ENCODE measurements at places on chromosomes 2 and 18.

- no peak for DNase-seq
Observed at GRCh38 chr2:202609381-202610145, 25.2 kb upstream of the FAM117B start.

DNA sequence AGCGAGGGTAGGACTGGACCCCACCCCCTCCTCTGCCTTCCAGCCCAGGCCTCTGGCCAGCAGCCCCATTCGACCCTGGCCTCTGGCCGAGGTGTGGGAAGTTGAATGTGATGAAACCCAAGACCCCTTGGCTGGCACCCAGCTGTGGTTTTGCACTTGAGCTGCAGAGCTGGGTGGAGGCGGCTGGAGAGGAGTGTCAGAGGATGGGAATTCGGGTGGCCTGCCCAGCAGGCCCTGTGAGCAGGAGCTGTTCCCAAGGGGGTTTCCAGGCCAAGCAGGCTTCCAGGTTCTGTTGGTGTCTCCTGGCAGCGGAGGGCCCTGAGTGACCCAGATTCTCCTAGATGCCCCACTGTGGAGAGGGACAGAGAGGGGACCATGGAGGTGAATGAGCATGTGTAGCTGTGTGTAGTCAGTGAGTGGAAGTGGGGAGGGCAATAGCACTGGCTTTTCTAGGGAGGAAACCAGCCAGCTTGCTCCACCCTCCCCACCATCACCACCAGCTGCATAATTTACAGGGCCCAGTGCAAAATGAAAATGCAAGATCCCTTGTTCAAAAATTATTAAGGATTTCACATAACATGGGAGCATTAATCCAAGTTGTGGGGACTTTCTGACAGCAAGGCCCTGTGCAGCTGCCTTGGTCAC, 172.2 kb upstream of the HAAO start:
- DNase-seq = peak; percentile 77

DNA sequence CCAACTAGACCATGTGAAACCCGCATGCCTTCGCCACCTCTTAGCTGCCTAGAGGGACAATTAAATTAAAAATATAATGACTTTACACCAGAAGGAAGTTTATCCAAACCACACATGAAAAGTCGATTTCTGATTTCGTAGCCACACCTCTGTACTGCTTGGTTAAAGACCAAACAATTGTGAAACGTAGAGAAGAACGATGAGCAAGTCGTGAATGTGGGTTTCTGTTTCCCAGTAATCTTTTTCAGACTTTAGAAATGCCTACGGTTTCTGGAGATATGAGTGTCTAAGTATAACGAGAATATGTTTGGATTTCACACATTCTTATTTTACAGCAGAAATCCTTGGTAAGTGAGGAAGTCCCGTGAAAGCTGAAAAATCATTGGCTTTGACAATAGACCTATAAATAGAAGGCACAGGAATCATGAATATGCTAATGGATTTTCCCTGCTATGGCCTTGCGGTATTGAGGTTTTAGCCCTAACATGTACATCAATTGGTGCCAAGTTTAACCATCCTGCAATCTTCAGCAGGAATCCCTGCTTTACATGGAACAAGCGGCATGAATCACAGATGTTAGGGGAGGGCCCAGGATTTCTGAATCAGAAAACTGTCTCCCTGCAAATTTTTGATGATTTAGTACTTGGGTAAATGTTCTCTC, 105.6 kb downstream of the TTC32 start:
- DNase-seq = no peak

GRCh38 chr18:3720818-3721545, 271.0 kb downstream of the TGIF1 start:
- no peak for DNase-seq

DNA sequence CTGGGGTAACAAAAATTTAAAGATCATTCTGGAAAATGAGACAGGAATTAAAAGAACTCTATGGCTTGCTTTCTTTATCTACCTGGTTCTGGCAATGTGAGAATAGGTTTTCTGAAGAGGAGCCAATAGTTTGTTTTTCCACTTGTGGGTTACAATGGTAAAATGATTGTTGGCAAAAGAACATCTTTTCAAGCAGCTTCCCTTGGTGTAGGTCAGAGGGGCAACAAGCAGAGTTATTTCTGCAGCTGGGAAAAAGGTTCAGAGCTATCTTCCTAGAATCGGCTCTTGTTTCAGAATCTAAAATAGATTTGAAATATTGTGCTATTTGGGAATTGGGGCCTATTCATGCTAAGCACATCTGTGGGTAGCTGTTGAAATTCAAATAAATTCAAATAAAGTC, 11.5 kb upstream of the TSPYL6 start:
- DNase-seq = no peak

GRCh38 chr2:69200107-69200520, 186.9 kb downstream of the GFPT1 start:
- DNase-seq = no peak

GRCh38 chr2:40550085-40550484, 98.2 kb upstream of the SLC8A1 start:
- no peak for DNase-seq

DNA sequence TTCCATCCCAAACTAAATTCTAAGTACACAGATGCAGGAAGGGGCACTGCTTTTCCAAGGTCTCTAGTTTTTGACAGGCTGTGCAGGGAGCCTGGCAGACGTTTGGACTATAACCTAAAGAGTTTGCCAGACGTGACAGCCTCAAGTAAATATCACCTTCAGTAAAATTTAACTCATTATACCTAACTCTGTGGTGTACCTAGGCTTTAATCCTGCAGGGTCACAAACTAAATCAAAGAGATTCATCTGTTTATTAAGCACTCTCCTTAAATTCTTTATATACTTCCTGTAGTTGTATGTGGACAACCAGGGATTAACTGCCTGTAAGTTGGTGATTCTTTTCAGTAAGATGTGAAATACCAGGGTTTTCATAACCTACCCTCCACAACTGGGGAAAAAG, 92.9 kb downstream of the ACVR1 start:
- no peak for DNase-seq

DNA sequence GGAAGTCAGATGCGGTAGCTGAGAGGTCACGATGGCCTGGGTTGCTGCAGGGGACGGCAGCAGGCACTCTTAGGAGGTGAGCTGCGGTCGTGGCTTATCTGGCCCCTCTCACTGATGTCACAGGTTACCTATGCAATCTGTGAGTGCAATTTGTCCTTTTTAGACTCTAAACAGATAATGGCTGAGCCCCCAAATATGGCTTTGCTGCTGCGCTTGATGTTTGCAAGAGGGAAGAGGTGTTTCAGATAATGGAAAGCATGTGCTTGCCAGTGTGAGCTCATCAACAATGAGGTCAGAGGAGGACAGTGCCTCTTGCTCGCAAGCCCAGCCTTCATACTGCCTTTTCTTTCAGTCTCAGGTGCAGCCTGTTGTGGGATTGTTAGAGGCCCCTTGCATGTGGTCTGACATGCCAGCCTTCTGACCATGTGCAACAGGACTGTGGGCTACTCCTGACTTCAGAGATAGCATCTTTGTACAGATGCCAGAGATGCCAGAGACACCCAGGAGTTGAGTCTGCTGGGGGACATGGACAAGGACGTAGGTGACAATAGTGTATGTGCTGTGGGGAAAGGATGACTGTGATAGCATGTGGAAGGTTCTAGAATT, 151.3 kb downstream of the TANC1 start:
- DNase-seq = peak; percentile 53

GRCh38 chr2:232447638-232448303, 8.2 kb upstream of the ALPI start:
- no peak for DNase-seq

GRCh38 chr2:108267101-108267500, 21.6 kb upstream of the SULT1C2 start:
- no peak for DNase-seq

GRCh38 chr18:50717563-50717962, 102.3 kb downstream of the MRO start:
- no peak for DNase-seq

DNA sequence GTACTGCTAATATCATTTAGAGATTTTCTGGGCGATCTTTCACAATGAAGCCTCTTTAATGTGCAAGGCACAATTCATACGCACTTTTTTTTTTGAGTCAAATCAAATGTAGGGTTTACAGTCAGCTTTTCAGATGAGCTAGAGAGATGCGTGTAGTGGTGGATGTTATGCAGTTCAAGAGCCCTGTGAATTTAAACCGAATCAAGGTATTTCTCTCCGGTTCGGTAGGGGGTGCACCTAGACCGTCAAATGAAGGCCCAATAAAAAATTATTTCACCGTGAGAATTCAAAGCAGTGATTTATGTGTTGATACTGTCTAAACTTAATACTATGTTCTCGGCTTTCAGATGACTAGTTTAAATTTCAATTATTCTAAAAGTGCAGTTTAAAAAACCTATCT, 1.1 kb downstream of the PTH2R start:
- DNase-seq = no peak

DNA sequence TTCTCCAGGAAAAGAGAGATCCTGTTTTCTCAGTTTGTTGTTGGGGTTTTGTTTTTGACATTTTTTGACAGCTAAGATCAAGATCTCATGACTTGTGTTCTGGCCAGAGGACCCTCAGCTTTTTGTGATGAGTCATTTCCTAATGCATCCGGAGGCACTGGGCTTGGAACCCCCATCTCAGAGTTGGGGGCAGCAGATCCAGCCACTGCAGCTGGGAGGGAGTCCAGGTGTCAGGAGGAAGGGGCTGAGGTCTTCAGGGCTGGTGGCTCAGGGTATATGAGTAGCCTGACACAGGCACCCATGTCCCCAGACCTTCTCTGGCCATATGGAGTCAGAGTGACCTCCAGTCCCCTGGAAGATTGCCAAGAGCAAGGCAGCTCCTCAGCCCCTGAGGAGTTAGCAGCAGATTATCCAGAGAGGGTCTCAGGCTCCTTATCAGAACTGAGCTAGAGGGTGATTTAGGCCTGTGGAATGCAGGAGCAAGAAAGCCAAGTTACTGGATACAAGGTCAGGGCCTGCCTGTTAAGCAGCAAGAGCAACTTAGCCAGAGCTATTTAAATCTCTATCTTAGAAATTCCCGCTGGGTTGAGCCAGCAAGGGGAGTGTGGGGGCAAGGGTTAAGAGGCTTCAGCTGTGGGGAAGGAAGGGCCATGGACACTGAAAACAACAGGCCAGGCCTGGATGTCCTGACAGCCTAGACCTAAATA, 62.4 kb downstream of the TANC1 start:
- DNase-seq = peak; percentile 76

DNA sequence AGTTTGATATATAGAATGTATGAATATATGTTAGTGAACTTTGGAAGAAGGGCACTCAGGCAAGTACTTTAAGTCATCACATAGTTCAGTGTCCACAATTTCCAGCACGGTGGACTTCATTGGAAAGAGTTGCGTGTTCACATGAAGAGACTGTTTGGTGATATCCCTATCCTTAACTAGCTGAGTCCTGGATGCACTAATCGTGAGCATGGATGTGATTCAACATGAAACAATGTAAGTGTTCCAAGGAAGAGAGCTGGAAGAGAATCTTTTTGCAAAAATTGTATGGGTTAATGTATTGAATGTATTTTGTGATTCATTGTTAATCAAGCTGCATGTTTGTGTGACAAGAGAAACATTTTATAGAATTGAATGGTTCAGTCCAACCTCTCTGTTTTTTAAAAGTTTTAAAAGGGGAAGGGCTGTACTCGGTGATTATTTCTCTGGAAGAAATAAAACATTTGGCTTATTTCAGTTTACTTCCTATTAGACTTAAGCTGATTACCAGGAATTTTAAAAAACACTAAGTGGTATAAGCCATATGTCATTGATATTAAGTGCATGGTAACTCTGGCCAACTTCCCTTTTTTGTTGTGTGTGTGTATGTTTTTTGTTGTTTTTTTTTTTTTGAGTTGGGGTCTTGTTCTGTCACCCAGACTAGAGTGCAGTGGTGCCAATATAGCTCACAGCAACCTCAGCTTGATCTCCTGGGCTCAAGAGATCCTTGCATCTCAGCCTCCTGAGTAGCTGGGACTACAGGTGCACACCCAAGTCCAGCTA, 8.6 kb downstream of the XRCC5 start:
- no peak for DNase-seq

DNA sequence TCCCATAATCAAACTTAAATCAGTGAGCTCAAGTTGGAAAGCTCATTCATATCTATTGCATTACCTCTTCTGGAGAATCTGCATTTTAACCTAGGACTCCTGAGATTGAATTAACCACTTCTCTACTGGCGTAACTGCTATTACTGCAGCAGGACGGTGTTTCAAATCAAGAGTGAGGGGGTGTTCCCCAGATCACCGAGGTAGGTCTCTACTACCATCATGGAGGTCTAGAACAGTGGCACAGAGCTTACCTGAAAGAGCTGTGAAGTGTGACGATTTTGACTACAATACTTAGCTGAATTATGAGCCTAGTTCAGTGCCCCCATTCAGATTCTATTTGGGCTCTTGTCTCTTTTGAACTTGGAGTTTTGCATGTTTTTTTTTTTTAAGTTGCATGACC, 119.5 kb downstream of the POLE4 start:
- DNase-seq = no peak

- DNase-seq = no peak
Observed at GRCh38 chr2:122390406-122390805, 635.0 kb downstream of the TSN start.

- no peak for DNase-seq
Observed at GRCh38 chr2:120399889-120400240, 53.9 kb downstream of the INHBB start.

- DNase-seq = peak; percentile 15
Observed at GRCh38 chr2:106886916-106887758, 1.2 kb upstream of the ST6GAL2 start.

- no peak for DNase-seq
Observed at GRCh38 chr2:137939026-137939425, 25.2 kb upstream of the HNMT start.

- no peak for DNase-seq
Observed at GRCh38 chr18:77254711-77255405, 5.2 kb downstream of the GALR1 start.

DNA sequence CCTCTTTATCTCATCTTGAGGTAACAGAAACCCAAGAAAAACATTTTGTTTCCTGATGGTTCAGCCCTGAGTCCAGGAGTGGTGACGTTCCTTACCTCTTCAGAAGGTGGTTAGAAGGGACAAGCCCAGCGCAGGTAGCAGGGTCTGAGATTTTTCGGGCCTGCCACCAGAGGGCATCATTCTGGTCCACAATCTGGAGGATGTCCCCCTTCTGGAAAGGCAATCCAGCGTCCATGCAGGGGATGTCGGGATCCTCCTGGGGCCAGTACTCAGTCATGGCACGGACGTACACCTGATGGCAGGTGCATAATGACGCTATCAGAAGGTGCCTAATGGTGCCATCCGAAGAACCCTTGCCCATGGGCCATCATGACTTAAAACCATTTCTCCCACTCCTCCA, 17.7 kb downstream of the MPP4 start:
- DNase-seq = no peak

- DNase-seq = no peak
Observed at GRCh38 chr18:80245781-80246444, 1.4 kb downstream of the PARD6G start.

DNA sequence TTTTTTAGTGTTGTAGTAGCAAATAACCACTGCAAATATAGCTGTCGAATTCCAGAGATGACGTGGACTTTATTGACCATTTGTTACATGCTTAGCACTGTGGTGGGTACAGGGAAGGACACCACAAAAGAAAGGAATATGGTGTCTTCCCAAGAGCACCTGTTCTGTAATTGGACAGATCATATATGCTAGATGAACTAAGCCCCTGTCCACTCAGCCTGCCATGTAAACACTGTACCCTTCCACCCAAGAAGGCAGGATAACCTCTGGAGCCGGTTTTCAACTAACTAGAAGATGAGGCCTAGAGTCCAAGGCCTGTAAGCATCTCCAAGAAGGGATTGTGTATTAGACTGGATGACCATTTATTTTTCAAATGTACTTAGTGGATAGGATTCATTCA, 44.1 kb downstream of the COX7A2L start:
- DNase-seq = no peak

Measured in heart right ventricle (tissue), 16 donors.